ENCODE measurements at places on chromosomes 2 and 18.
A peak's percentile ranks its signal among the peaks of the same experiment; 100 is the strongest.

- no peak for DNase-seq
Observed at GRCh38 chr2:216345846-216346245, 26.4 kb downstream of the MARCHF4 start.

GRCh38 chr2:96870626-96871255 is 861 bp upstream of the SEMA4C start:
- no peak for DNase-seq

GRCh38 chr2:214902286-214902685 is 92.8 kb upstream of the BARD1 start:
- no peak for DNase-seq

GRCh38 chr18:78430131-78430758 is 549.4 kb upstream of the SALL3 start:
- no peak for DNase-seq

DNA sequence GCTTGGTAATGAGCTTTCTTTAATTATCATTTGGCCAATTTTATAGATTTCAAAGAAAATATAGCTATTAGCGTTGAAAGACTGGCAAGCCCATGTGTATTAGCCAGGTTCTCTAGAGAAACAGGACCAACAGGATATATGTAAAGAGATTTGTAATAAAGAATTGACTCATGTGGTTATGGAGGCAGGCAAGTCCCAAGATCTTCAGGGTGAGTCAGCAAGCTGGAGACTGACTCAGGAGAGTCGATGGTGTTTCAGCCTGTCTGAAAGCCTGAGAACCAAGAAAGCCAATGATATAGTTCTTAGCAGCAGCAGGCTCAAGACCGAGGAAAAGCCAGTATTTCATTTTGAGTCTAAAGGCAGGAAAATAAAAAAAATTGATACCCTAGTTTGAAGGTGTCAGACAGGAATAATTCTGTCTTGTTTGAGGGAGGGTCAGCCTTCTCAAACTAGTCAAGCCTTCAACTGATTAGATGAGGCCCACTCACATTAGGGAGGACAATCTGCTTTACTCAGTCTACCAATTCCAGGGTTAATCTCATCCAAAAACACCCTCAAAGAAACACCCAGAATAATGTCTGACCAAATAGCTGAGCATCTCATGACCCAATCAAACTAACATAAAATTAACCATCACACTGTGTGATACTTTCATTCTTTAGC is 78.3 kb upstream of the CRIM1 start:
- DNase-seq = no peak

- no peak for DNase-seq
Observed at GRCh38 chr2:118255301-118255700, 167.0 kb downstream of the INSIG2 start.

GRCh38 chr2:218485986-218486667 is 67.2 kb downstream of the VIL1 start:
- no peak for DNase-seq

DNA sequence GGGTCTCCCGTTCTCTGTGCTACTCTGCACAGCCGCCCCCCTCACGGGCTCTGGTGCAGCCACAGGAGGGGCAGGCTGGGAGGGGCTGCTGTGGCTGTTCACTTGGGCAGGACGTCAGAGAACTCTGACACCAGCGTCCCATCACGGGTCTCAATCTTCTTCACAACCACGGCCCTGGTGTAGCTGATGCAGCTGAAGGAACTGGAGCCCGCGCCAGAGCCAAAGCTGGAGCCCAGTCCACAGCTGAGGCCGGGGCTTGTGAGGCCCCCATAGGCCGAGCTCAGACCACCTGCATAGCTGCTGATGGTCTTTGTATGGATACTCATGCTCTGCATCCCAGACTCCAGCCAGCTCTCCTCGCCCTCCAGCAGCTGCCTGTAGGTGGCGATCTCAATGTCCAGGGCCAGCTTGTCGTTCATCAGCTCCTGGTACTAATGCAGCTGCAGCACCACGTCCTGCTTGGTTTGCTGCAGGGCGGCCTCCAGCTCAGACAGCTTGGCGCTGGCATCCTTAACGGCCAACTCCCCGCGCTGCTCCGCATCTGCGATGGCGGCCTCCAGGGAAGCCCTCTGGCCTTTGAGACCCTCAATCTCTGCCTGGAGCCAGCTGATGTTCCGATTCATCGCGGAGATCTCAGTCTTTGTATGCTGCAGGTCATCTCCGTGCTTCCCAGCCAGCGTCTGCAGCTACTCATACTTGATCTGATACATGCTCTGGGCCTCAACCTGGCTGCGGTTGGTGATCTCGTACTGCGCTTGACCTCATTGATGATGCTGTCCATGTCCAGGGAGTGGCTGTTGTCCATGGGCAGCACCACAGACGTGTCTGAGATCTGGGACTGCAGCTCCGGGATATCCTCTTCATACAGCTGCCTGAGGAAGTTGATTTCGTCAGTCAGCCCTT is 7.4 kb upstream of the DUSP19 start:
- no peak for DNase-seq

GRCh38 chr2:12797815-12798214 is 81.1 kb downstream of the TRIB2 start:
- no peak for DNase-seq

GRCh38 chr2:190069936-190070696 is 7.6 kb upstream of the MSTN start:
- DNase-seq = peak; percentile 47

DNA sequence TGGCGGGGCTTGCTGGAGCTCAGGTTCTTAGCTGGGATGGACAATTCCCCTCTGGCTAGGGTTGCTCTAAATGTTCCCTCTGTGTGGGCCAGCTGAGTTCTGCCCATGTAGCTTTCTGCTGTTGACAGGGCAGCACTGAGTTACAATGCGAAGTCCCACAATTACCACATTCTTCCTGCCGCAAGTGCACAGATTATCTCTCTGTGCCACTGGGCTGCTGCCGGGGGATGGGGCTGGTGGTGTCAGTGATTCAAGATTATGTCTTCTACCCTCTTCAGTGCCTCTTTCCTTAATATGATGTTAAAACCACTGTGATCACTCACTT is 708.1 kb downstream of the SLC4A3 start:
- no peak for DNase-seq

DNA sequence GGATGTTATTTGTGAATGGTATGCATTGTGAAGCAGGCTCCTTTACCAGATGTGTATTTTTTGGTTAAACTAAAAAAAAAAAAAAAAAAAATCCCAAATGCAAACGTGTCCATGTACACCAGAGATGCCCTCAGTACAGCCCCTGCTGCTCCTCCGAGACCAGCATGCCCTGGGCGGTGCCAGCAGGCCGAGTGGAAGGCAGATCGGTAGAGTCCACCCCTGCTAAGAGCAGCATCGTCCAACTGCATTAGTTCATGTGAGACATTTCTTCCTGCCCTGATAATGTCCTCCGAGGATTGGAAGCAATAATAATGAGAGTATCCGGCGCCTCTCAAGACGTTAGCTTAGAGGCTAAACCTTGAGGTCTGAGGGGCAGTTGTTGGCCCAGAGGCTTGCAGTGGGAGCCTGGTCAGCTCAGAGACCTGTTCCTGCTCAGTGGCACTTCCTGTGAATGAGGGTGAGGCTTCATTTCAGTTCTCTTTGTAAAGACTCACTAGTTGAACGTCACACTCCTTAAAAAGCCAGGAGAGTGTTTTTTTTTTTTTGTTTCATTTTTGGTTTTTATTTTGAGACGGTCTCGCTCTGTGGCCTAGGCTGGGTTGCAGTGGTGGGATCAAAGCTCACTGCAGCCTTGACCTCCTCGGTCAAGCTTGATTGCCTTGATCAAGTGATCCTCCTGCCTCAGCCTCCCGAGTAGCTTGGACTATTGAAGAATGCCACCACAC is 5.6 kb downstream of the SLC66A3 start:
- DNase-seq = no peak

- no peak for DNase-seq
Observed at GRCh38 chr2:26590508-26590907, 50.7 kb downstream of the CIB4 start.

- DNase-seq = no peak
Observed at GRCh38 chr18:79405781-79406575, 10.2 kb downstream of the NFATC1 start.

DNA sequence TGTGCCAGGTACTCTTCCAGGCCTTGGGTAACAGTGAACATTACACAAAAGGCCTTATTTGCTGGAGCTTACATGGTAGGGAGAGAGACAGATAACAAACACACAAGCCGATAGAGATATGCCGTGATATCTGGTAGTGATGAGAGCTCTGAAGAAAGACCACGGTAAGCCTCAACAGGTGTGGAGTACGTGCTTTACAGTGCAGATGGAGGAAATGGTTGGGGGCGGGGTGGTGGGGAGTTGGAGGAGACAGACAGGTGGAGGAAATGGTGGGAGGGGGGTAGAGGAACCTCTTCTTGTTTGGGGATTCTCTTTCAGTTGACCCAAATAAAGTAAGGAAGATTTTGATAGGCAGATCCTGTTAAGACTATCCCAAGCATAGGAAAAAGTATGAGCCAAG is 141.1 kb upstream of the ALPP start:
- no peak for DNase-seq

DNA sequence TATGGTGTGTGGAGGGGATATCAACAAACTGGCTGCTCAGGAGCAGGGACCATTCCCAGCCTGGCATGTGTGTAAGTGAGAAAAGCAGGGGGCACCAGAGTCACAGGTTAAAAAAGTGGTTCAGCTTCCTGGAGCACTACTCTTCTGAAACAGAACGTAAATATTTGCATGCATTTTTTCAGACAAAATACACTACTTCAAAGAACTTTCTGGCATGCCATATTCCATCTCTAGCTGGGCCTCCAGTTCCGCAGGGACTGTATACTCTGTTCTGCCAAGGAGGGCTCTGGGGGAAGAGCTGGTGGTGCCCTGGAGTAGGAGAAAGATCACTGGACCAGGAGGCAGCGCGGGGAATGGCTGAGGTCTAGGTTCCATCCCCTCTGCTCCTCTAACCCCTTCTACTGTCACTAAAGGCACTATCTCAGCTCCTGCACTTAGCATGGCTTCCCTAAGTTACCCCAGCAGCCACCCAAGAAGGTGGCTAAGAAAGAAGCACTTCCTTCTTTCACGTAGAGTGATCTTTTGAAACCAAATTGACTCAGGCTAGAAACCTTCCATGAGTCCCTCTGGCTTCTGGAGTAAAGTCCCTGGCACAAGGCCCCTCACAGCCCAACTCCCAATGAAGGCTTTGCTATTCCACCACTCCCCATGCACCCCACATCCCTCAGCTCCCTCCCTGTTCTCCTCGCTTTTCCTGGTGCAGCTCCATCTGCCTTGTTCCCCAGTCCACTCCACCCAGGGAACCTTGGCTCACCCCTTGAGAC is 57.6 kb upstream of the CABLES1 start:
- peak; percentile 1 for DNase-seq

DNA sequence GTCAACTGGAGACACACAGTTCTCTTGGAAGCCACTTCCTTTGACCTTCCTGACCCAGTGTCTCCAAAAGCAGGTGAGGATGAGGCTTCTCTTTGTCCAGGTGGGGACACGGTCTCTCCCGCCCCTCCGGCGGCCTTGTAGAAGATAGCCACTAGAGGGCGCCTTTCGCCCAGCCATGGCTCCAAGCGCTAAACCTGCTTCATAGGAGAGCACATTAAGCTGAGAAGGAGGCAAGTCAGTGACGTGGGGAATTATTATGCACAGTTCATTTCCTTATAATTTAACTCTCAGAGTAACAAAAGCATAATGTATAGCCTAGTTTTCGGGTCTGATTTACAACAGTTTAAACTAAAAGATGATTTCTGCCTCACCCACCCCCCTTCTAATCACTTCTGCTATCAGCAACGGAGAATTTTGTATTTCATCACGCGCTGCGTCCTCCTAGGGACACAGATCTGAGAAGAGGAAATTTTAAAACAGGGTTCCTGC is 208.7 kb downstream of the ICOS start:
- DNase-seq = peak; percentile 55

GRCh38 chr2:70247364-70248180 is 856 bp downstream of the TIA1 start:
- DNase-seq = peak; percentile 24

GRCh38 chr2:96267159-96267971 is 1.3 kb downstream of the CIAO1 start:
- no peak for DNase-seq

- DNase-seq = no peak
Observed at GRCh38 chr2:181686576-181687185, 6.4 kb upstream of the NEUROD1 start.

- no peak for DNase-seq
Observed at GRCh38 chr2:20496076-20496872, 49.4 kb downstream of the RHOB start.

DNA sequence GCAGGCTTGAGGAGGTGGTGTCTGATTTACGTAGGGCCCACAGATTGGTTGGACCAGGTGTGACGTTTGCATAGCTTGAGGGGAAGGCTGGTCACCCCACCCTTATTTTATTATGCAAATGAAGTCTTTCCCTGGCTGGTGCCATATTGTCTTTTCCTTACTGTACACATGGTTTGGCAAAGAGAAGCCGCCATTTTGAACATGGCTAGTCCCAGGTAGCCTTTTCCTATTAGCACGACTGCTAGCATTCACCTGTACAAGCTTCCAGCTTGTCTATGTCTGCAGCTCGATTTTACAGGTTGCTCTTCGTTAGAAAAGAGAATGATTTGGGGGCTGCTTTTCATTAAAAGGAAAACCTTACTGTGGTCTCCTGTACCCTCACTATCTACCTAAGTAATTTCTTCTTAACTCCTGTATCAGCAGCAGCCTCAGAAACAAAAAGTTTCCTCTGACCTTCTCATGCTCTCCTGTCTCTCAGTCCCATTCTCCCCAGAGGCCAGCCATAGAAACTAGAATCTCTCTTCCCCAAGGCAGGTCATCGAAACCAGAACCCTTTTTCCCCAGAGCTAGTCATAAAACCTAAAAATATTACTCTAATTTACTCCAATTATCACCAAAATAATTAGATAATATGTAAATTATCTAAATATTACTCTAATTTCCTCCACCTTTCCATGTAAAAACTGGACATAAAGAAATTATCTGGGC is 151.8 kb downstream of the B3GNT2 start:
- no peak for DNase-seq

- DNase-seq = peak; percentile 49
Observed at GRCh38 chr18:59056706-59057492, 82.8 kb upstream of the SEC11C start.

- DNase-seq = no peak
Observed at GRCh38 chr2:70420143-70420542, 118.3 kb upstream of the FAM136A start.

- DNase-seq = no peak
Observed at GRCh38 chr18:79489051-79489898, 93.5 kb downstream of the NFATC1 start.

- DNase-seq = no peak
Observed at GRCh38 chr2:39401319-39401718, 35.8 kb downstream of the MAP4K3 start.

- DNase-seq = no peak
Observed at GRCh38 chr18:23916338-23916737, 98.2 kb upstream of the TTC39C start.

DNA sequence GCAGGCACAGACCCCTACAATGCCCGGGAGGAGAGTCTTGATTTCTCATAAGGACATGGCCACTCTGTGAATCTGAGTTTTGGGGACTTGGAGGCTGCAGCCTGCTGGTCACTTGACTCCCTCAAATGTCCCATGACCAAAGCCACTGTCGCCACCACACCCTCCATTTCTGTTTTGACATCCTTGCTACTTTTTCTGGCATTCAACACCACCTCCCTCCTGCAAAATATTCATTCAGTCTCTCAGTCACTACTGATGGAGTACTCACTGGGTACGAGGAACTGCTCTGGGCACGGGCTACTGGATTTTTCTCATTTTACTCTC is 208.6 kb upstream of the HAAO start:
- DNase-seq = no peak
